ENCODE measurements at places on chromosomes 12 and 14.

DNA sequence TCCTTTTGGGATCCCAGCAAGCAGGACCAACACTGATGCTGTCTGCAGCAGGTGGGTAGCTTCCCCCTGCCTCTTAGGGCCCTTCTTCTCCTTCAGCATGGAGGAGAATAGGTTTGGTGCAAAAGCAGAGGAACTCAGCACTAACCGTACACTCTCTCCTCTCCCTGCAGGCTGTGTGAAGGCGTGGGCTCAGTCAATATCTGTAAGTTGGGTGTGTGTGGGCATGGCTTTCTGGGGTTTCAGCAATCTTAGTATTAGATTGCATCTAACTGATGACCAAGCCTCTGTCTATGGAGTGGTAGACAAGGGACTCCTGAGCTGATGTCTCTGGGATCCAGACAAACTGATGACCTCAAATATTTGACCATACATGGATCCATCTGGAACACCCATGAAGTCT lies 14.3 kb downstream of the KRT85 start:
- no peak for DNase-seq

- DNase-seq: no peak
Measured at GRCh38 chr14:98120831-98121464, 1151.0 kb downstream of the BCL11B start.

DNA sequence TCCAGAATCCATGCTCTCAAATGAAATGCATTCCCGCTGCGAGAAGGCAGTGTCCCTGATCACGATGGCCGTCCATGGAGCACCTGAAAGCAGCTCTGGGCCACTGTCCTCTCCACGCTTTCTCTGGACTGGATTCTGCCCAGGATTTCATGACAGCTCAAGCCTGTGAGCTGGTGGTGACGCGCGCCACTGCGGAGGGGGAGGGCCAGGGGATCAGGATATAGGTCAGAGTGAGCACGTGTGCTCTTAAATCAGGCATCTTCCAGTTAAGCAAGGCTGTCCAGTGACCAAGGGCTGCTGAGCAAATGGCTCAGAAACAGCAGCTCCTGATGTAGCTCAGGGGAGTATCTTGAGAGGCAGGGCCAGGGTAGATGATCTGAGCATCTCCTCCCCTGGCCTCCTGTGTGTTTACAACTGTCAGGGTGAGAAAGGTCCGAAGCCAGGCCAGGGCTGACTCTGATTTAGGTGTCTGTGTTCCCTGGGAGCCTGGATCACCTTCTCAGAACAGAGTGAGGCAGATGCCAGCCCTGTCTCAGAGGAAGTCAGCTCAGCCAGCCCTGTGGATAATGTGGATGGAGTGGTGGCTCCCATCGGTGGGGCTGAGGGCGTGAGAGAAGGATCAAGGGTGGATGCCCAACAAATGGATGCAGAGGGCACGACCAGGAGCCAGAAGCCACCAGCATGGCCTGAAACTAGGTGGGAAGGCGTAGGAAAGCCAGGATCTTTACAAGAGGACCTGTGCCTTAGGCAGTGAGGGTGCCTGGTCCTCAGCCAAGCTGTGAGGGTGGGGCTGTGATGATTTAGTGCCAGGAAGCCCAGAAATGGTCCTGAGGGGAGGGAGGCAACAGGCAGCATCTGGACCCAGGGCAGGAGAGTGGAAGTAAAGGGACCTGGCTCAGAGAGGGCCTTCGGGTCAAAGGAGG lies 55.3 kb downstream of the ELK3 start:
- no peak for DNase-seq

DNA sequence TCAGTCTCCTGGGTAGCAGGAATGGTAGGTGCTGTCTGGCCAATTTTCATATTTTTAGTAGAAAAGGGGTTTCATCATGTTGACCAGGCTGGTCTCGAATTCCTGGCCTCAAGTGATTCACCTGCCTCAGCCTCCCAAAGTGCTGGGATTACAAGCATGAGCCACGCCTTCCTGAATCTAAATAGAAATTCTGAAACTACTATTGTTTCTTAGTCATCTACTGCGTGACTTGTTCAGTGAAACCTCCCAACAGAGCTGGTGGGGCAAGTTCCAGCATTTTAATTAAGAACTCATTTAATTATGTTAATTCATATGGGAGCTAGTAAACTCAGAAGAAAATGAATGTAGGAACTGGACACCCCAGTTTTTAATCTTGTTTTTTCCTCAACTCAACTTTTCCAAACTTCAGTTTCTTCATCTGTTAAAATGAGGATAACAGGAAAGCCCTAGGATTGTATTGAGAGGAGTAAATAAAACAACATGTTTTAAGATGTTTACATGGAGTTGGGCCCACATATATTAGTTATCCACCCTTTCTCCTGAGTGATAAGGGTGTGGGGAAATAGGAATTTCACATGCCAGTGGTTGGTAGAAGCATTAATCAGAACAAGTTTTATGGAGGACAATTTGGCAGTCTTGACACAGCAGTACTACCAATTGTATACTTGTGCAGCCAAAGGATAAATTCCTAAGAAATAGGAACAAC lies 335.8 kb upstream of the E2F7 start:
- no peak for DNase-seq

DNA sequence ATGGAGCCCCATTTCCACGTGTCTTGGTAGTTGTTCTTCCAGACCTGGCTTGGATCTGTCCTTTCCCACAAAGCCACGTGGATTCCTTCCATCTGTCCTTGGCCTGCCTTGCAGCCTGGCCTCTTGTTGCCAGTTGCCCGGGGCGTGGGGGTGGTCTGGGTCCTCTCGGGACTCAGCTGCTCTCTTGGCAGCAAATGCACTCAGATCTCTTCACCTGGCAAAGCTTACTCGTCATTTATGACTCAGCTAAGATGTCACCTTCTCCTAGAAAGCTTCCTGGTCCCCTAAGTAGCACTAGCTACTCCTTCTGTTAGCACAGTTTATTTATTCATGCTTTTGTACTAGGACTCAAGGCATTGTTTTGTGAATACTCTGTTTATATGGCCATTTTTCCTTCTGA lies 13.6 kb downstream of the PLEKHG3 start:
- no peak for DNase-seq

GRCh38 chr12:68557011-68557730 lies 53.5 kb upstream of the RAP1B start:
- DNase-seq: no peak
